ENCODE measurements at places on chromosomes 16 and 17.

- no peak for DNase-seq
Measured at GRCh38 chr16:31071861-31072260, 2.2 kb downstream of the ZNF668 start.

DNA sequence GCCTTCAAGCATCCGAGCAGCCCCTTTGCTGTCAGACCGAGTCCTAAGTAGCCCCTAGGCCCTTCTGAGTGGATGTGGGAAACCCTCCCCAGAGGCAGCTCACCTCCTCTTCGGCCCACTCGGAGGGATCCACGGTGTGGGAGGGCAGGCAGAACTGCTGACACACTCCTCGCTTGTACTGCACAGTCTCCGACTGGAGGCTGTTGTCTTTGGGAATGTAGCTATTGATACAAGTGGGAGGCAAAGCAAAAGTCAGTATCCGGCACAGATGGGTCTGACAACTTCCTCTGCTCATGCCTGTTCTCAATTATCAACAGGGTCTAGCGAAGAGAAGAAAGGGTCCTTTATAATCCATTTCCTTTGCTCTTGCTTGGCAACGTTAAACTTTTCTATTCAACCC, 25.9 kb upstream of the FOXJ1 start:
- DNase-seq = no peak

DNA sequence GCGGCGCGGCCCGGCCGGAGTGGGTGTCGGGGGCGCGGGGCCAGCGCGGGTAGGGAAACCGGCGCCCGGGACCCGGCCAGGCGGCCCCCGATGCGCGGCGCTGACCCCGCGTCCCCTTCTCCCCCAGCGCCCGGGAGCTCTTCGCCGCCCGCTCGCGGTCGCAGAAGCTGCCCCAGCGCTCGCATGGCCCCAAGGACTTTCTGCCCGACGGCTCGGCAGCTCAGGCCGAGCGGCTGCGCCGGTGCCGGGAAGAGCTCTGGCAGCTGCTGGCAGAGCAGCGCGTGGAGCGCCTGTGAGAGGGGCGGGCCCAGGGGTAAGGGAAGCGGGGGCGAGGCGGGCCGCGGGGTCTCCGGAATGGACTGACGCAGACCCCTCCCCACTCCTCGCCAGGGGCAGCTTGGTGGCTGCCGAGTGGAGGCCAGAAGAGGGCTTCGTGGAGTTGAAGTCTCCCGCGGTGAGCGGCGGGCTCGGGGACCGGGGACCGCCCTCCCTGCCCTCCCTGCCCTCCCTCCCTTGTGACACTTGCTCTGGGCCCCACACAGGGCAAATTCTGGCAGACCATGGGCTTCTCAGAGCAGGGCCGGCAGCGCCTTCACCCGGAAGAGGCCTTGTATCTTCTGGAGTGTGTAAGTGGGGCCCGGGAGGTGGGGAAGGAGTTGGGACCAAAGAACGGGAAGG, 430 bp downstream of the TSEN54 start:
- DNase-seq = peak; percentile 23

DNA sequence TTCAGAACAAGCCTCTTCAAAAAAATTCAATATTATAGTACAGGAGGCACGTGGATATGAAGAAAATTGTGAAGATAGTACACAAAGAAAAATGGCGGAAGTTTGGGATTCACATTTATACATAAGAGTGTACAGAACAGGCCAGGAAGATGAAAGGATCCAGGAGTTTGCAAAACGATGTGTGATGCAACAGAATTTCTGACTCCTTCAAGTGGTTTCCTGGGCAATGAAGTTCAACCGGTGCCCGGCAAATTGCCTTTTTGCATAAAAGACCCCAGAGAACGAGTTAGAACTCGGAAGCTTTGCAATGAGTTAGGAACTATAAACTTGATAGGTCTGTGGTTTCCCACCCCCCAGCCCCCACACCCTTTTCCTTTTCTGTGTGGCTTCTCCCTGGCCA, 189.1 kb downstream of the SALL1 start:
- DNase-seq = no peak

DNA sequence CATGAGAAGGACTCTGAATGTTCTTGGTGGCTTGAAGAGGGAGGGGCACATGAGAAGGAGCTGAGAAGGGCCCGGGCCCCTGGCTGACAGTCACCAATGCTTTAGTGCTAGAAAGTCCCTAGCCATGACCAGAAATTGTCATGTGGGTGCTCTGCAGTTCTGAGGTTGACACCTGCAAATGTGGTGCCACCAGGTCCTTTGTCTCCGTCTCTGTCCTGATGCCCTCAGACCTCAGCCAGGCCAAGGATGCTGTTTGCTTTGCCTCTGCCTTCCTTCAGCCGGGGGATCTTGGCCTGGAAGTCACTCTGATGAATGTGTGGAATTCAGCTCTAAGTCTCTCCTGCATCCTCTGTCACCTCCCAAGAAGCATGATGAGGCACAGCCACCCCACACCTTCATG, 63.6 kb downstream of the TNFRSF13B start:
- DNase-seq = no peak

GRCh38 chr16:59224401-59224800, 490.3 kb upstream of the GOT2 start:
- DNase-seq = no peak

DNA sequence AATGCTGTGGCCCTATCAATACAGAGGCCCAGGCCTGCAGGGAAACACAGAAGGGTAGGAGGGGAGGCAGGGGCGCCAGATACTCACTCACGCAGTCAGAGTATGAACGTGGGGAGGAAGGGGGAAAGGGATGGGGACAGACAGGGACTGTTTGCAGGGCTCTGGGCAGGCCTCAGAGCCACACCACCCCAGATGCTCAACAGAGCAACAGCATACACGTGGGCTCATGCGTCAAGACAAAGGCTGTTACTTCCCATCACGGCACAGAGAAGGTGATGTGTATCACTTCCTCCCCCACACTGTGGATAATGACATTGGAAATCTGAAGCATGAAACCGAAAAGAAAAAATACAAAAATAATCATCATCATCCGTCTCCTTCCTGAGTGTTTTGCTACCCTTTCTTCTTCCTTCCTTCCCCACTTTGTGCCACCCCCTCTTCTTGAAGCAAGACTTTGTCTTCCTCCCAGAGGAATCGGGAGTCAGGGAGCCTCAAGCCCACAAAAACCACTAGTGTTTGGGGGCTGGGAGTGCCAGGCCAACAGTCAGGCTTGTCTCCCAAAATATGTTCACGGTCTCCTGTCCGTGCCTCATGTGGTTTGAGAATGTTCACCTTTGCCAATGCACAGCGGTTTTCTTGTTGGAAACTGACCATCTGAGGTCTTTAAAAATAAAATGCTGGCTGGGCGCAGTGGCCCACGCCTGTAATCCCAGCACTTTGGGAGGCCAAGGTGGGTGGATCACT, 20.1 kb downstream of the SLC39A11 start:
- DNase-seq = no peak

GRCh38 chr17:81346908-81347349, 48.3 kb upstream of the BAHCC1 start:
- DNase-seq = no peak

DNA sequence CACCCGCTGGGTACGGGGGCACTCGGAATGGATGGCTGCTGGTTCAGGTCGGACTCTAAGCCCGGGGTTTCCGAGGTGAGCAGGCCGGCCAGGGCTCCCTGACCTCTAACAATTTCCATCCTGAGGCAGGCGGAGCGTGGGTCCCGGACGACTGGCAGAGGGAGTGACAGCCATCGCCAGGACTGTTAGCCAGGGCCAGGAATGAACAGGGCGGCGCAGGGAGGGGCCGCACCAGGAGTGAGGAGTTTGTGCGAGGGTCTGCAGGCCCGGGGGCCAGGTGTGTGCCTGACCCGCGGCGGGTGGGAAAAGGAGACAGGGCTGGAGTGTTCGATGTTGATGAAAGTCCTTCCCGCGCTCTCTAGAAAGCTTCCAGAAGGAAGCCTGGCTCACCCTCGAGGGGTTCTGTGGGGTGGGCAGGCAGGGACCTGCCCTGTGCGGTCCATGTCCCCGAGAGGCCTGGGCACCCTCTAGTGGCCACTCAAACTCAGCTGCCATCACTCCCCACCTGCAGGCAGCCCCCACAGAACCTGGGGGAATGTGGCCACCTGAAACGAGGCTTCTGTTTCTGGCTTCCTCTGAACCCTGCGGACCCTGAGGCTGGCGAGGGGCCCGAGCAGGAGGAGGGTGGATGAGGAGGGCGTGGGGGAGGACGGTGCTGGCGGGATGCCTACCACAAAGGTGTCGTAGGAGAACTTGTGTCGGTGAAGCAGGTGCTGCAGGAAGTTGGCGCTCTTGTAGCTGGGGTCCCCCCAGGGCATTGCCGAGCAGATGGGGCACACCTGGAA, 8.2 kb downstream of the RNF166 start:
- DNase-seq = peak; percentile 33

DNA sequence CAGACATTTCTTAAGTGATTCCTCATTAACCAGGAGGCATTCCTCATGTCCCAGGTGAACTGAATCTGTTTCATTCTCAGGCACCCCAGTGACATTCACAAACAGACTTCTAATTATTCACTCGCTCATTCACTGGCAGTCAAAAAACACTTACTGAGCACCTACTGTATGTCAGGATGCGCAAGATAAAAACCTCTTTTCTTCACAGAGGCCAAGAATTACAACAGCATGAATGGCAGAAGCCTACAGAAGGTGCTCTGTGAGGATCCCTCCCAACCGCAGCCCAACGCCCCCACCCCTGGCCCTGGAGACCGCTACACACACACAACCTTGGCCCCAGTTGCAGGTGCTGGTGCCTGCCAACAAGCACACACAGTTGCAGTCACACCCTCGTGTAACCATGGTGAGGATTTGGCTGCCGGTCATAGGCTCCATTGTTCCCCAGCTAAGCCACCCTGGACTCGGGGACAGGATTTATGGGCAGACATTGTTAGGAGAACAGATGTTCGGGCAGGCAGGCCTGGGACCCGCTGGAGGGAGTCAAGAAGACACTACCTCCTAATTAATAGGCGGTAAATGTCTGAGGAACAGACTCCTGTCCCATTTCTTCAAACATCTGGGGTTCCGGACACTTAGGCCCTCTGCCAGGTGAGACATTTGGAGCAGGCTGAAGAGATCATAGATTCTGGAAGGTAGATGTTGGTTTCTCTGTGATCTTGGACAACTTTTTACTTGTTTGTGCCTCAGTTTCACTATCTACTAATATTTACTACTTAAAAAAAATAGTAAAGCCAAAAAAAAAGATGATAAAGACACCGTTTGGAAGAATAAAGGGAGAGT, 43.2 kb downstream of the CUEDC1 start:
- no peak for DNase-seq

DNA sequence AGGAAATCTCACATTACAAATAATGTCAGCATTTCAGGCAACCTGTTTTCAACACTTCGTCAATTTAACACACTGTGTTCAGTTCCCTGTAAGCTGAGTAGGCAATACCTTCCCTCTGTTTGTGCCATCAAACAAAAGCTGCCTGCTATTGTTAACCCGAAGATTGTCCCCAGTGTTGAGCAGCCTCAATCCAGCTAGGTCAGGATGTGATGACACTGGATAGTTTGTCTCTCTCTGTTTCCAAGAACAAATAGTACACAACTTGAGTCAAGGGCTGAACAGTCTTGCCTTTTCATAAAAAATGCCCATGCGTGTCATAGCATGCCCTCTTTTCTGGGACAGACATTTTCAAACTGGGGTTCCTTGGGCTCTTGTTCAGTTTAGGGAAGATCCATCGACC, 36.4 kb downstream of the HSD17B2 start:
- DNase-seq = no peak

DNA sequence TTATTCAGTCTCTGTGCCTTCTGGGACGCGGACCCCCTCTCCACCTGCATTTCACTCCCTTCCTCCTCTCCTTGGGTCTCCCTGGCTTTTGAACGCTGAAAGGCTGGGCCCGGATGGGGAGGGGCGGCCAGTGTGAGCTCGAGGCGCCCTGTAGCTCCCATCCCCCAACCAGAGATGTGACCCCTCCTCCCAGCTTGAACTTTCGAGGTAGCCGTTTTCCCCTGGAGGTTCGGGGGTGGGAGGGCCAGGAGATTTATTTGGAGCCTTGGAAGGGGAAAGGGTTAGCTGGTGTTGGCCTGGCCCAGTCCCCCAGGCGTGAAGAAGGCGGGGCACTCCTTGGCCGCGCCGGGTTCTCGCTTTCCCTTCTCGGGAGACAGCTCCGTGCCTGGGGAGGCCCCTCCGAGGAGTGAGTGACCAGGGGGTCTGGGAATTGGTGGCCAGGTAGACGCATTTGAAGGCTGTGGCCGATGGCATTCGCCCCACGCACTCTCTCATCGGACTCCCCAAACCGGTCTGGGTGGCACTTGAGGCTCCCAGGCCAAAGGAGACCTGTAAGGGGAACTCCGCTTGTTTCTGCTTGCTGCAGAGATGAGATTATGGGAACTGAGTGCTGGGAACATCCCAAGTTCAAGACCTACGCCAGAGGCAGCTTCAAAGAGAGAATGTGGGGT, 942 bp downstream of the LDAF1 start:
- DNase-seq = peak; percentile 3

GRCh38 chr17:9900044-9900594, 5.0 kb downstream of the RCVRN start:
- DNase-seq = no peak

DNA sequence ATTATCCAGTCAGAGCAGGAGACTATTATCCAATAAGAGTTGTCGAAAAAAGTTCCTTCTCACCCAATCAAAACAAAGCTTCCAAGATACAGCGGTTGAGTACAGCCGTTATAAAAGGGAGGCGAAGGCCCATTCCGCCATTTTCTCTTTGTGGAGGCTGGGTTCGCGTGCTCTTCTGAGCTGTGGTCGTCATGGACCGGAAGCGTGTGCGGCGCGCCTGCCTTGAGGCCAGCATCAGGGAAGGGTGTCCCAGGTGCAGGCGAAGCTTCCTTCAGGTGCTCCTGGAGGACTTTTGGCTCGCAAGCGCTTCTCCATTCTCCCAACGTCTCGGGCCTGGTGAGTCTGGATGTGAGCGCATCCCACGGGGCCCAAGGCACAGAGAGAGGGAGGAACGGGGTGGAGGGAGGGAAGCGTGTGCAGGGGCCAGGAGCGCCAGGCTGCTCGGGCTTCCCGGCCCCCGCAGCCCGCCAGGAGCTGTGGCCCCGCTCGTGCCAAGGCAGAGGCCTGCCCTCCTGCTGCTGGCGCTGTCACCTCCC, 99.2 kb downstream of the GOSR1 start:
- no peak for DNase-seq

GRCh38 chr16:89545831-89546574, 14.5 kb upstream of the RPL13 start:
- no peak for DNase-seq

DNA sequence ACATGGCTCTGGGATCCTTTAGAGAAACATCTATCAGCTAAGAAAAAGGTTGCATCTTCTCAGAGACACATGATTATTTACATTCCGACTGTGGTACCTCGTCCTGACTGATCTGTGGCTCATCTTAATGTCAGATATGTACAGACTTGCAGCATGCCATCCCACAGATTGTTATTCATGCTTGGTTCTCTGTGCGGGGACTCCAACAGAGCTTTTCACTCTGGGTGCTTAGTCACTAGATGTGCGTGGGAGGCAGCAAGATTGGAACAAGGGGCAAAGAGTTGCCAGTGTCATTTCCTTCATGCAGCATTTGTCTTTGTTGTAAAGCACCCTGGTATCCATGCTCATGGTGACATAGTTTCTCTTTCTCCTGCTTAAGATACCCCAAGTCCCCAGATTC, 179.1 kb upstream of the CACNG5 start:
- no peak for DNase-seq

All from CD4-positive, alpha-beta T cell treated with Interleukin-10 for 1 hour (primary cell).